ENCODE measurements at places on chromosomes 1 and 21. TPM values are rescaled to one million over a fixed set of nuclear protein-coding genes. Genes with fewer than 3 reads are reported as not detected.

ILDR2 gene
- 0.75 TPM for polyA plus RNA-seq

BPNT1 gene
- 44.7 TPM for polyA plus RNA-seq

TAL1 gene
- polyA plus RNA-seq: 8.6 TPM

ADAMTS5 gene
- 11.2 TPM for polyA plus RNA-seq

TMEM61 gene
- 0.29 TPM for polyA plus RNA-seq

SYPL2 gene
- polyA plus RNA-seq: 0.17 TPM

LCE1F gene
- not detected for polyA plus RNA-seq

GTF2B gene
- polyA plus RNA-seq: 40.9 TPM
